ENCODE measurements at places on chromosomes 4 and X. TPM values are rescaled to one million over a fixed set of nuclear protein-coding genes. Genes with fewer than 3 reads are reported as not detected.
A peak's percentile ranks its signal among the peaks of the same experiment; 100 is the strongest.

DNA sequence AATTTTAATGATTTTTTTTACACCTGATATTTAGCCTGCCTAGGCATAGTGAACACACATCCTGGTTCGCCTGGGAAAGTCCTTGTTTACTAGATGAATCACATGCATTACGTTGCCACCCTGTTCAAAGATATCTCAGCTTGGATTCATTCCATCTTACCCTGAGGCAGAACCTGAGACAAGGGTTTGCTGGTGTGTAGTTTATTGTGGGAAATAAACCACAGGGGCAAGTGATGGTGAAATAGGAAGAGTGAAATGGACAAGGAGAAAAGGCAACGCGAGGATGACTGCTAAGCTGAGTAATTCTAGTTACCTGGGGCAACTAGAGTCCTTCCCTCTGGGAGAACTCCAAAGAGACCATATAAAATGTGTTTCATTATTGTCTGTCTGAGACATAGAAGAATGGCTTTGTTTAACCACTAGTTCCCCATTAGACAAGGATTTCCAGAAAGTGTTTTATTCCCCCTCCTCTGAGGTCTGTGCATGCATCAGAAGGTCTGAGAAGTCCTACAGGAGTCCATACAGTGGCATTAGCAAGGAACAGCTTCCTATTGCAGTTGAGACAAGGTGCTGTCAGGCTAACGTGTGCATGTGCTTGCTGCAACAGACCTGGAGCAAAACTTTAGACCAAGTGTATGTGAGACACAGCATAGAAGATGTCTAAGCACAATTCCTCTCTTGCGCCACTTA, 797.3 kb upstream of the FRG1 start:
- peak; percentile 66 for DNase-seq

GRCh38 chrX:34880656-34881055, 61.9 kb upstream of the FAM47B start:
- DNase-seq: peak; percentile 74

DNA sequence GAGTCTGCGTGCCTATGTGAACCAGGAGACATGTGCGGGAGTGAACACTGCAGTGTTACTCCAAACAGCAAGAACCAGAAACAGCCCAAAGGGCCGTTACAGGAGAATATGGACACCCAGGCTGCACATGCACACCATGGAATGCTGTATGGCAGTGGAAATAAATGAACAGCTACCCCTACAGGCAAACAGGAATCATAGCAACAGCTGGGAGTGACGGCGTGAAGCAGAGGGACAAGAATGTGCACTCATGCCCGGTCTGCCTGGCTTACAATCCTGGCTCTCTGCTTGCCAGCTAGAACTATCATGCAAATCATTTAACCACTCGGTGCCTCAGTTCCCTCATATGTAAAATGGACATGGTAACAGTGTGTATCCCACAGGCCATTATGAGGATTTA, 16.6 kb downstream of the GPKOW start:
- DNase-seq: peak; percentile 52

DNA sequence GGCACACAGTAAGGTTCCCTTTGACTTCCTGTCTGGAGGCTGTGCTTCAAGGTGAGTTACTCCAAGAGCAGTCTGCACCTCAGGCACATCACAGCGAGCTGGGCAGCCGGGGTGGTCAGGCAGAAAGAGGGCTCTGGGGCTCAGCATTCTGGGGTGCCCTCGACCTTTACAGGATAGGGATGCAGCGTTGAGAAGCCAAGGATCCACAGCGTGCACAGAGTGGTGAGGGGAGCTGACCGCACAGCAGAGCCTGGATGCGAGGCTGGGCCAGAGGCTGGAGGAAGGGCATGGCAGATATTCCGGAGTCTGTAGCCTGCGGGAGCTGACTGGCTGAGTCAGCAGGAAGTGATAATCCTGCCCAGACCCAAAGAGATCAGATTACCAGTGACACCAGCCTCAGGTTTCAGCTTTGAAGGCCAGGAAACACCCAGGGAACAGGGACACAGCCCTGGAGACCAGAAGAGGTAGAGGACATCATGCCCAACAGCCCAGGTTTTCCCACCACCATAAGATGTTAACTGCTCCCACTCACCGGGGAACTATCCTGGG, 38.4 kb upstream of the PDLIM3 start:
- peak; percentile 80 for DNase-seq

- DNase-seq: peak; percentile 74
Measured at GRCh38 chrX:102899940-102900916, 36.8 kb upstream of the RAB40AL start.

DNA sequence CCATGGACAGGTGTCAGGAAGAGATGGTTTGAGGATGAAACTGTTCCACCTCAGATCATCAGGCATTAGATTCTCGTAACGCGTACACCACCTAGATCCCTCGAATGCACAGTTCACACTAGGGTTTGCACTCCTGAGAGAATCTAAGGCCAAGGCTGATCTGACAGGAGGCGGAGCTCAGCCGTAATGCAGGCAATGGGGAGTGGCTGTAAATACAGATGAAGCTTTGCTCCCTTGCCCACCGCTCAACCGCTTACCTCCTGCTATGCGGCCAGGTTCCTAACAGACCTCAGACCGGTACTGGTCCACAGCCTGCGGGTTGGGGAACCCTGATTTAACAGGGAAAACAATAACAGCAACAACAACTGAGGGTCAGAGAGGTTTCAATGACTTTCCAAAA, 2.0 kb upstream of the TEC start:
- DNase-seq: no peak

DNA sequence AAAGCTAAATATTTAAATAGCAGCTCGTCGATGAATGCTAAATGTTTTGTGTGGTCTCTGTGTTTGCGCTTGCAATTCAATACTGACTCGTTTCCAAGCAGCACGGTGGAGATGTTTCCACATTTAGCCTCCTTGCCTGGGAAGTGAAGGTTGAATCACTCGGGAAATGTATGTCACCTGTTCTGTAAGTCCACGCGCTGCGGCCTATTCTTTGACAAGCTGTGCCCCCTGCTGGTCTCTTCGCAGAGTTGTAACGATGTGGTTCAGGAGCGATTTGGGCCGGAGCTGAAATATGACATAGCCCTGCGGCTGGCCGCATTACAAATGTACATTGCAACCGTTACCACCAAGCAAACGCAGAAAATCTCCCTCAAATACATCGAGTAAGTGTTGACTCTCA, 89.6 kb upstream of the PRPS2 start:
- peak; percentile 68 for DNase-seq

DNA sequence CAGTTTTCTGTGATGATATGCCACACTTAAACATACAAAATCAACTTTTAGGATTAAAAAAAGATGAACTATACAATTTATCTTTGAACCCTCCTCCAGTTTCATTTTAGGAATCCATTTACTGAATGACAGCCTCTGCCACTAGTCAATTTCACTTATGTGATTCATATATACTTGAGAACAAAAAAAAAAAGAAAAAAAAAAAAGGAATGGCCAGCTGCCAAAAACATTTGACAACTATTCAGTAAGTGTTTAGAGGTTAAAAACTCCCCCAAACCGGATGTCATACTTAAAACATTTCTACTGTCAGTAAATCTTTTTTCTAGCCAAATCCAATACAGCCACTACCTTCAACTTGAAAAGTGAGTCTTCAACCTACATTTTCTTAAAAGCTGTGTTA, 266.7 kb upstream of the MAGEB2 start:
- peak; percentile 37 for DNase-seq

- peak; percentile 85 for DNase-seq
Measured at GRCh38 chr4:146957237-146957636, 11.6 kb upstream of the TTC29 start.

CT45A6 gene
- total RNA-seq: not detected

DNA sequence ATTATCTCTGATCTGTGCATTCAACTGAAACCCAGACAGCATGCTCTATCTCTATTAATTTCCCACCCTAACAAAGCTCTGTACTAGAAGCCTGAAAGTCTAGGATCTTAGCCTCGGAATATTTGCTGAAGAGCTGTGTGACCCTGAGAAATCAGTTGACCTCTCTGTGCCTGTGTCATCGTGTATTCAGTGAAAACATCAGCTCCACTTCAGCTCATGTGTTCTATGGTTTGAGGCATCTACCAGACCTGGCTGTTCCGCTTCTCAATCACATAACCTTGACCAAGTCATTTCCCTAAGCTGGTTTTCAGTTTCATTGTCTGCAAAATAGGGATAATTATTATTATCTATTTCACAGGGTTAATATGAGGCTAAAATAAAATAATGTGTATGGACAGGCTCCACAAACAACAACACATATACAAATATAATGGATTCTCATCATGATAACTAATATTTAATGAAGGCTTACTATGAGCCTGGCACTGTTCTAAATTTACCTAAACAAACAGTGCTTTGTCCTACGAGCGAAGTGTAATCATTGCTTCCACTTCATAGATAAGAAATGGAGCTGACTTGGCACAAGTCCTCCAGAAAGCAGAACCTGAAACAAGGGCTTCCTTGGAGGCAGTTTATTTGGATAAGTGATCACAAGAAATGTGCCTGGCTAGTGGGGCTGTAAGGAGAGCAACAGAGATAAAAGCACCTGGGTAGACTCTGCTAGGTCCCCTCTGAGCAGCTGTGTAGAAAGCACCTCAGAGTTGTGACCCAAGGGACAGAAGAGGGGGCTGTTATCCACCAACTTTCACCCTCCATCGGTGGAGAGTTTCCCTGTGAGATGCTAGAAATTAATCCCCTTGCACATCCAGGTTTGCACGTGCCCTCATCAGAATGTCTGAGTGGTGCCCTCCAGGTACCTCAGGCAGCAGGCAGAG, 356.9 kb downstream of the RAB28 start:
- DNase-seq: no peak

DNA sequence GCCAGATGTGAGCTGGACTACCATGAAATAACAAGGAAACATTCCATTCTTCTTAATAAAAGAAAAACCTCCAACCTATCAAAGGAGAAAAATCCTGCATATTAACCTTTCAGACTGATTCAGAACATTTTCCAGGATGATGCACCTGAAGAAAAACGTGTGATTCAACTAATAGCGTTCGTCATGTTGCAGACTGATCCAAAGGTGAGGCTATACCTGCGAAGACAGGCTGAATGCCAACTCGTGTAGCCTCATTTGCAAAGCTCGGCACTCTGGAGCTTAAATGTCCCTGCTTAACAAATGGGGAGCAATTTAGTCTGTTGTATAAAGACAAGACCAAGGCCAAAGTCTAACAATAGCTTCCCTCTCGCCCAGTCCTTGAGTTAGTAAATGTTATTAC, 172.0 kb upstream of the NOCT start:
- DNase-seq: no peak

SRPX2 gene
- total RNA-seq: 20.6 TPM

- no peak for DNase-seq
Measured at GRCh38 chr4:169269916-169270809, 593 bp downstream of the SH3RF1 start.

DNA sequence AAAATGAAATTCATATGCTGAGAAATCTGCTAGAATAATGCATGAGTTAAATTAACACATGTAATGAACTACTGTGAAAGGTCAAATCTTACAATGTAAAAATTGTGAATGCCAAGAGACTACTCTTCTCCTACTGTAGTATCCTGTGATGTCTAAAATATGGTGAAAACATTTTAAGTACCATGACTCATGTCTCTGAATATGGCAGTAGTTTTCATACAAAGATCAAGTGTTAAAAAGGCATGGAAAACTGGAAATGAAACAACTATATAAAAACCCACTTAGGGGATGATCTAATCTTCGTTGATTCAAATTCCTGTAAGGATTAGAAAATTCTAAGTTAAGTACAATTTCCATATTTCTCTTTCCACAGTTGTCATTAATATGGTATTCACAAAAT, 221.3 kb downstream of the PPP3CA start:
- peak; percentile 47 for DNase-seq
